ENCODE measurements at places on chromosomes 16 and 17.

DNA sequence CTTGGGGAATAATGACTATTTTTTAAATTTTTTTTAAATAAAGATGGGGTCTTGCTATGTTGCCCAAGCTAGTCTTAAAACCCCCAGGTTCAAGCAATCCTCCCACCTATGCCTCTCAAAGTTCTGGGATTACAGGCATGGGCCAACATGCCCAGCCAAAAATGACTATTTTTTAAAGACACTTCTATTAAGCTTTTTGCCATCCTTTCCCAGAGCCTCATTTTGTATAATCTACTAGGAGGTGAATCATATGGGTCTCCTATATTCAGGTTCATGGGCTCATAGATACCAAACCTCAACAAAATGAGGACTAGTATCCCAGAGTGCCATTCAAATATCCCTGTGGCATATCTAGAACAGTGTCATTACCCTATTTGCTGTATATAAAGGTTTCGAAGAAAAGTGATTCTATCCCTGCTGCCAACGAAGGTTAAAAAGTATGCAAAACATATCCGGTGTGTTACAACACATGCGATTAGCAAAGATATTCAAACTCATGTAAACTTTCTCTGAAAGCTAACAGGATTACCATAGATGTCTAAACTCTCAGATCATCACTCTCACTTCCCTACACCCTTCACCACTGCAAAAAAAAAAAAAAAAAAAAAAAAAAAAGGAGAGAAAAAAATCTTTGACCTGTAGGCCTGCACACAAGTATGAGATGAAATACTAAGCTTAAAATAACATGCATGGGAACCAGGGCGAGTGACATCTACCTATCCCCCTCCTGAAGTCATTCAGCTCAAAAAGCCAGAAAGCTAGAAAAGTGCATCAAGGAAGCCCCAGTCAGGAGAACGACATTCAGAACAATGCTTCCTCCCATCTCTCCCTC, 23.5 kb downstream of the XPO6 start:
- no peaks in the 10 kb centered on the region for H3K27me3 ChIP-seq
- no peaks in the 10 kb centered on the region for H3K36me3 ChIP-seq
- DNase-seq = no peak
- H3K4me1 ChIP-seq = peaks cover 30% of the 10 kb centered on the region
- peak overlapping the region; percentile 24 for H3K27ac ChIP-seq
- H3K4me3 ChIP-seq = no peak overlapping the region

- no peak overlapping the region for H3K27ac ChIP-seq
- no peak overlapping the region for H3K4me3 ChIP-seq
- H3K4me1 ChIP-seq = peaks cover 13% of the 10 kb centered on the region
- no peaks in the 10 kb centered on the region for H3K36me3 ChIP-seq
- no peak for DNase-seq
Measured at GRCh38 chr17:82696259-82696658, 2.2 kb downstream of the RAB40B start.

DNA sequence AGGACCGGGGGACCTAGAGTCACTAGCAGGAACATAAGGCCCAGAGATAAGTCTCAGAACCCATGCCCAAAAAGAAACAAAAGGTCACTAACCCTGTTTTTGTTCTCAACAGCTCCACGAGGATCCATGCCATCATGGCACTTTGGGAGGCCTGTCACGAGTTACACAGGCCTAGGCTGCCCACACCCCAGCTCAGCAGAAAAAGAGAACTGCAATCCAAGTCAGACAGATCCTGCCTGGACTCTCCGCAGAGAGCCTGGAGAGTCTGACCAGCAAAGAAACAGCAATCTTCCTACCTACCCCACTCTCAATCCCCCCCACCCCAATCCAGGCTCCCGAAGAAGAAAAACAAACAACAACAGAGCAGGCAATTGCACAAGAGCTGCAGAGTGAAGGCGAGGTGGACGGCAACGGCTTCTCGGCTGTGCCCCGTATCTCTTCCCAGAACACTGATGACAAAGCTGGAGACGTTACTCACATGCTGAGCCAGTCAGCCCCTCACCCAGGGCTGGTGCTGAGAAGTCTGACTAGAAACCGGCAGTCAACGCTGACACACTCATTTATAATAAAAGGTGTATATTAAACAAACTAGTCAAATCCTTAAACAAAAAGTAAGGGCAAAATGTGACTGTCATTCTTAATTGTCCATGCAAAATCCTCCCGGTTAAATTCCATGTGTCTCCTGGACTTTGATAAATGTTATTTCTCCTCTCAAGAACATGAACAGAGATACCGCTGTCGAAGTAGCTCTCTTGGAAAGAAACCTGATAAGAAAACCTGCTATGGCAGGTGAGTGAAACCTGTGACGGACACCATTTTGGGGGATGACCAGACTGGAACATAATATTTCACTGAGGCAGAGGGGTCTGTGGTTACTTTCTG, 89.3 kb downstream of the SMG6 start:
- H3K36me3 ChIP-seq = no peaks in the 10 kb centered on the region
- H3K4me3 ChIP-seq = no peak overlapping the region
- peaks cover 44% of the 10 kb centered on the region for H3K4me1 ChIP-seq
- peak; percentile 66 for DNase-seq

DNA sequence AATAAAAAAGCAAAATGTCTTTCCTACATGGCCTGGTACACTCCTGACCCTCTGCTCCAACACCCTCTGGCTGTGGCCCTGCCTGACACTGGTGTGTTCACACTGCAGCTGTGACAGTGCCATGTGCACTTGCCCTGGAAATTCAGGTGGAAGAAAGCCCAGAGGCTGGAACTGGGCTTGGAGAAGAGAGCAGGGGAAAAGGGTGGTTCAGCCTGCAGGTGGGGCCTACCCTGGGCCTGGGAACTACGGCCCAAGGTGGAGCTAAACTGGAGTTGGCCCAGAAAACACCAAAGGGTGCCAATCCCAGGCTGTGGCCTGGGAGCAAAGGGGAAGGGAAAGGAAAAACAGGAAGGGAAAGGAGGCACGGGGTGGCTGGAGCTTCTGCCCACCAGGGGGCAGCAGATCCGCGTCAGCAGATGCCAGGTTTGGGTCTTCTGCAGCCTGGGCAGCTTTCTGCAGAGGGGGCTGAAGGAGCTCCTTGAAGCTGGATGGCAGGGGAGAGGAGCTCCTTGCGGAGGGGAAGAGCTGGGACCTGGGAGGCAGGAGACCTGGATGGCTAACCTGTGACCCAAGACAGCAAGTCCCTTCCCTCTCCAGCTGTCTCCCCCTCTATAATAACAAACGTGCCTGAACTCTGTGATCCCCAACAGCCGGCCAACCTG, 15.4 kb upstream of the CTCF start:
- H3K4me3 ChIP-seq = no peak overlapping the region
- no peaks in the 10 kb centered on the region for H3K27me3 ChIP-seq
- peaks cover 55% of the 10 kb centered on the region for H3K36me3 ChIP-seq
- peak overlapping the region; percentile 48 for H3K27ac ChIP-seq
- H3K4me1 ChIP-seq = peaks cover 34% of the 10 kb centered on the region
- peak; percentile 85 for DNase-seq

DNA sequence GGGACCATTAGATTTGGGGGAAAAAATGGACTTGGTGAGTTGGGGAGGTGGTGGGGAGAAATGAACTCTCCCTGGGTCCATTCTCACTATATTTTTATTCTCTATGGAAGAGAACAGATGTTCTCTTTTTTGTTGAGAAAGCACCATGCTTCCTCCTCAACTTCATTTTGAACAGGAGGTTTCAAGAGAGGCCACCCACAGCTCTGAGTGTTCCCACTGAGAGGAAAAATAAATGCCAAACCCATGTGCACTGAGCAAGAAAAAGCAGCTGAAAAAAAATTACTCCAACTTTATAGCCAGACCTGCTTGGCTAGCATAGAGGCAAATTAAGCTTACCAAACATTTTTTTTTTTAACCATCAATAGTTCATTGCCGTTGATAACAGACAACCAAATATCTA, 883.6 kb downstream of the KCNJ2 start:
- no peak overlapping the region for H3K27ac ChIP-seq
- H3K4me1 ChIP-seq = no peaks in the 10 kb centered on the region
- DNase-seq = no peak
- H3K36me3 ChIP-seq = no peaks in the 10 kb centered on the region
- no peak overlapping the region for H3K4me3 ChIP-seq

DNA sequence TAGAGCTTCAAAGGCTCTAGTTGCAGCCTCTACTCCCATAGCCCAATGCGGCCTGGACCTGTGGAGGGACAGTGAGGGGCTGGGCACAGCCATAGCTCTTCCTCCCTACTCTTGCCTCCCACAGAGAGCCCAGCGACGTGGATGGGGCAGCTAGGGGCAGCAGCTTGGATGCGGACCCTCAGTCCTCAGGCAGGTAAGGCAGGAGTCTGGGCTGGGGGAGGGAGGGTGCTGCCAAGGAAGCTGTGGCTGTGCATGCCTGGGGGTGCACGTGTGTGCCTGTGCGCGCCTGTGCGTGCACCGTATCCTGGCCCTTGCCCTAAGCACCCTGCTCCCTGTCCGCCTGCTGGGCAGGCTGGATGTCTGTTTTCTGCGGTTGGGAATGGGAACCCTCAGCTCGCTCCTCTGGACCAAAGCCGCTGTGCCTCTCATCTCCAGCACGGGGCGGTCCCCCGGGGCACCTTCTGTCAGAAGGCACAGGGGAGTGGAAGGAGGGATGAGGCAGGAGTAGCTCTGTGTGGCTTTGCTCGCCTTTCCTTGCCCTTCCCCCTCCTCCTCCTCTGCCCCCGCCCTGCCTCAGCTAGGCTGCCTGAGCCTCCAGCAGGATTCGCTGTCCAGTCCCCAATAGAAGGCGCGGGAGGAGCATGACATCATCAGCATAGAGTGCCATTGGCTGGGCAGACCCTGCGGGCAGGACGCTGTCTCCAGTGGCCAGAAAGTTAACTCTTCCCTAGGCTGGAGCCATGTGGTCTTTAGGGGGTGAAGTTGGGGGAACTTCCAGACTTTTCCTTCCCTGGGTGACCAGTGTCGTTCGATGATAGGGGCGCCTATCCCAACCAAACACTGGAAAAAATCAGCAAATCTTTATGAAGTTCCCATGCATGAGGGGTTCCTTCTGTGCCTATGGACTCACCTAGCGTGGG, 797 bp downstream of the PRCD start:
- H3K4me1 ChIP-seq = peaks cover 49% of the 10 kb centered on the region
- peak; percentile 92 for DNase-seq
- peaks cover 4% of the 10 kb centered on the region for H3K27me3 ChIP-seq
- H3K27ac ChIP-seq = peak overlapping the region; percentile 36
- H3K36me3 ChIP-seq = no peaks in the 10 kb centered on the region
